ENCODE measurements at places on chromosomes 2 and 18.

- DNase-seq, result no peak
These were observed 12.8 kb upstream of the TMEM237 start for GRCh38 chr2:201656102-201656501.

DNA sequence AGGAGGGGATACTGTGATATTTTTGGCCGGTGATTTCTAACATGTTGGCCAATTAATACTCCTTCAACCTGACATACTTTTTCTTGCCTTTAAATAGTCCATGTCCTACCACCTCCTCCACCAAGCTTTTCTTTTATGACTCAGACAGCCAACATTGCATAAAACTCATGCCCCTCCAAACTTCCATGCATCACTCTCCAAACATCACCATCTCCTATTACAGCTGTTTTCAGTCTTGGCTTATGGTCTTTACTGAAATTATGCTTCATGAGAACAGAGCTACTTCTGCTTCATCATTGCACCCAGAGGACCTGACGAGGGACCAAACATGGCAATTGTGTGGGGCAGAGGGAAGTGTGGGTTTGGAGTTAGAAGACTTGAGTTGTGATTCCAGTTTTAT is 305.4 kb downstream of the LPIN1 start:
- no peak for DNase-seq

GRCh38 chr2:195509551-195509950 is 147.5 kb upstream of the SLC39A10 start:
- no peak for DNase-seq

GRCh38 chr18:26794230-26795101 is 71.0 kb downstream of the AQP4 start:
- no peak for DNase-seq
